Activated T-helper 17 cell treated with anti-CD3 and anti-CD28 coated beads, Interleukin-2, amount 50 U/mL, for 72 hours (primary cell): ENCODE measurements at places on chromosomes 2 and 18. TPM values are rescaled to one million over a fixed set of nuclear protein-coding genes. Genes with fewer than 3 reads are reported as not detected.

The CERKL gene
- not detected for total RNA-seq

- H3K4me3 ChIP-seq, result peak overlapping the region; percentile 97
- H3K27me3 ChIP-seq, result no peaks in the 10 kb centered on the region
- peaks cover 59% of the 10 kb centered on the region for H3K4me1 ChIP-seq
- peak overlapping the region; percentile 31 for H3K27ac ChIP-seq
- H3K36me3 ChIP-seq, result peaks cover 93% of the 10 kb centered on the region
These were observed 8.0 kb downstream of the TGOLN2 start for GRCh38 chr2:85319796-85320195.

DNA sequence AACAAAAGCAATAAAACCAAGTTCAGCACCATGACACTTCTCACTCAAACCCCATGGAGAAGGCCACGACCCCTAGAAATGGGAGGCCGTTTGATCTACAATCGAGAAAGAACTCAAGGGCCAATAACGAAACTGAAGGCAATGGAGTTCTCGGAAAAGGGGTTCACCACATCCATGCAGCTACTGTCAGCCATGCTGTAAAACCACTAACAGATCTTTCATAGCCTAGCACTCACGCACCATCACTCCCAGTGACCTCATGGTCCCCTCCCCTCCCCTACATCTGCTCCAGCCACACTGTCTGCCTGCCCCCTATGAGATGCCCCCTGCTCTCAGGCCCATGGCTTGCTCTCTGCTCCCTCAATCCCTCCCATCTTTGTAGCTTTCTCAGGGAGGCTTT is 135.3 kb downstream of the TMEM163 start:
- no peak overlapping the region for H3K27ac ChIP-seq
- H3K4me1 ChIP-seq, result peaks cover 5% of the 10 kb centered on the region
- no peaks in the 10 kb centered on the region for H3K27me3 ChIP-seq
- no peaks in the 10 kb centered on the region for H3K36me3 ChIP-seq
- peak; percentile 76 for ATAC-seq
- H3K4me3 ChIP-seq, result no peak overlapping the region

DNA sequence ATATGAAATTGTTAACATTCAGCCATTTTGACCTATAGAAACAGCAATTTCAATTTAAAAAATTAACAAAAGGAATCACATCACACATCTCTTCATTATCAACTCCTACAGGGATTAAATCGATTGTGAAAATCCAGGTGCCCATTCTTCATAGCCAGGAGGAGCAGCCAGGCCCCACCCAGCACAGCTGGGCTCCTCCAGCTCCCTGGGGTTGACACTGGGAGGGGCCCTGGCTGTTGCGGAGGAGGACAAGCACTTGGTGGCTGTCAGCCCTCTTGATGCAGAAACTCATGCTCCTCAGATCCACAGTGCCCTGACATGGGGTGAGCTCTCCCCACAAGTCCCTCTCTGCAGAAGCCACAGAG is 99.8 kb downstream of the FAM210A start:
- no peak overlapping the region for H3K4me3 ChIP-seq
- peaks cover 25% of the 10 kb centered on the region for H3K36me3 ChIP-seq
- H3K27ac ChIP-seq, result peak overlapping the region; percentile 68
- peaks cover 5% of the 10 kb centered on the region for H3K4me1 ChIP-seq

DNA sequence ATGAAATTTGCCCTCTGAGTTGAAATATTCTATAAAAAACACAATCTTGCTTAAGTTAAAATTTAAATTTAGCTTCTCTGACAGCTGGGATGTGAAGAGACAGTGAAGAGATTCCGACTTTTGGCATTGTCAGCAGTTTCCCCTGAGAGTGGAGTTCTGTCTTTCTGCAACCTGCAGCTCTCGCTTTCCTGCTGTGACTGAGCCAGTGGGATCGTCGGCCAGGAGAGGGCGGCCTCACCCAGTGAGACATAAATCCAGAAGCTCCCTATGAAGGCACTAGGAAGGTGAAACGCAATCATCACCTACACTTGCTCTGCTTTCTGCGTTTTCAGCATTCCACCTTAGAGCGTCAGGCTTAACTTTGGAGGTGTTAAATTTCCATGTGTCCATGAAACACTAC is 75.4 kb upstream of the HNMT start:
- H3K27ac ChIP-seq, result no peak overlapping the region
- no peaks in the 10 kb centered on the region for H3K36me3 ChIP-seq
- no peaks in the 10 kb centered on the region for H3K4me1 ChIP-seq

DNA sequence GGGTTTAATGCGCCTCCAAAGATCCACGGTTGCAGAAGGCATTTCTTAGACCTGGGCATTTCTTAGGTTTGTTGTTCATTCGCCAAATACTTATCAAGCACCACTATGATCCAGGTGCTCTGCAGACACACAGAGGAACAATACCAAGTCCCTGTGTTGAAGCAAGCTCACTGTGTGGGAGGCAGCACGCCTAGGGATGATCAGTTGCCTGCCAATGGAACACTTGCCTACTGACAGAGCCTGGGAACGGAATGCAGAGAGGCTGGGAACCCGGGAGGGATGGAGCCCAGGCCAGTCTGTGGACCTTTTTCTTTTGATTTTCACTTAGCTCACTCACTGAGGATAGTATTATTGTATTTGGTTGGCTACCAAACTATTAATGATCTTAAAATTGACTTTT is 1.9 kb upstream of the GRP start:
- no peak overlapping the region for H3K27ac ChIP-seq
- H3K36me3 ChIP-seq, result no peaks in the 10 kb centered on the region
- ATAC-seq, result no peak
- peaks cover 8% of the 10 kb centered on the region for H3K4me1 ChIP-seq
- H3K27me3 ChIP-seq, result peaks cover 66% of the 10 kb centered on the region

DNA sequence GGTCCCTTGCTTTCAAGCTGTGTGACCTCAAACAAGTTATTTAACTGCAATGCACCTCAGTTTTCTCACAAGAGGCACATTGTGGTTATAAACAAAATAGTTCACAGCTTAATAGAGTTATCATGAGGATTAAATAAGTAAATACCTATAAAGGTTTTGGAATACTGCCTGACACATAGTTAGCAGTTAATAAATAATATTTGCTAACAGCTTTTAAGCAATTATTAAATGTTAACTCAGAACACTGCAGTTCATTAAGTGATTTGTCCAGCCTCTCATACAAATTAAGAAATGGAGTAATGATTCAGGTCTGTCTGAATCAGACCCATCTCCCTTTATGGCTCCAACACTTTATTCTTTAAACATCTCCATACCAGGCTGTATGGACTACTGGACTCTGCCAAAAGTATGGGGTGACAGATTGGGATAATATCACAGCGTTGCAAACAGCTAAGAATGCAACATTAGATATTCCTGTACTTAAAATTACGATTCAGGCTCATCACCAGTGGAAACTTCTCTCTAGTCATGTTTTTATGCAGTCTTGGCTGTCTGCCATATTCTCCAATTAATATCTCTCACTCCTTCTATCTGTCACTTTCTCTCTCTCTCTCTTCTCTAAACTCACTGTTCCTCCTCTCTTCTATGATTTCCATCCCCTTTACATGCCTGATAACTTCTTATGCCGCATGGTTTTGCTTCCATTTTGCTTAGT is 370.6 kb upstream of the UBE2E3 start:
- no peaks in the 10 kb centered on the region for H3K4me1 ChIP-seq
- no peaks in the 10 kb centered on the region for H3K36me3 ChIP-seq
- no peak for ATAC-seq
- H3K4me3 ChIP-seq, result no peak overlapping the region

DNA sequence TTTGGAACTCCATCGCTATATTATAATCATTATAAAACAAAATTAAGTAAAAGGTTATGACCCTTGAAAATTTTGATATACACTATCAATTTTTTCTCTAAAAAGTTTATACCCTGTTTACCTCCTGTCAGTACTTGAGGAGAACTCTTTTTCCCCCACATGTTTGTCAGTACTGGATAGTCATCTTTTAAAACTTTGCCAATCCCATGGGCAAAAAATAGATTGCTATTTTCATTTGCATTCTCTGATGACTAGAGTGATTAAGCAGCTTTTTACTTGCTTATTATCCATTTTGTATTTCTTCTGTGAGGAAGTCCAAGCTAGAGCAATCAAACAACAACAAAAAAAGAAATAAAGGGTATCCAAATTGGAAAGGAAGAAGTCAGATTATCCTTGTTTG is 76.4 kb downstream of the DGKD start:
- peaks cover 35% of the 10 kb centered on the region for H3K36me3 ChIP-seq
- no peaks in the 10 kb centered on the region for H3K27me3 ChIP-seq
- ATAC-seq, result no peak
- peaks cover 35% of the 10 kb centered on the region for H3K4me1 ChIP-seq
- H3K27ac ChIP-seq, result no peak overlapping the region
- H3K4me3 ChIP-seq, result peak overlapping the region; percentile 2
